ENCODE measurements at places on chromosomes 5 and 9. TPM values are rescaled to one million over a fixed set of nuclear protein-coding genes. Genes with fewer than 3 reads are reported as not detected.

- peak; percentile 63 for DNase-seq
Measured at GRCh38 chr5:15933259-15934207, 246.1 kb downstream of the MARCHF11 start.

- DNase-seq = no peak
Measured at GRCh38 chr5:107376546-107377276, 294.0 kb downstream of the EFNA5 start.

Gene MCIDAS
- not detected for total RNA-seq

- DNase-seq = no peak
Measured at GRCh38 chr5:138470322-138471051, 5.2 kb downstream of the EGR1 start.

GRCh38 chr9:5089737-5090136 lies 95.7 kb downstream of the INSL6 start:
- peak; percentile 52 for DNase-seq

DNA sequence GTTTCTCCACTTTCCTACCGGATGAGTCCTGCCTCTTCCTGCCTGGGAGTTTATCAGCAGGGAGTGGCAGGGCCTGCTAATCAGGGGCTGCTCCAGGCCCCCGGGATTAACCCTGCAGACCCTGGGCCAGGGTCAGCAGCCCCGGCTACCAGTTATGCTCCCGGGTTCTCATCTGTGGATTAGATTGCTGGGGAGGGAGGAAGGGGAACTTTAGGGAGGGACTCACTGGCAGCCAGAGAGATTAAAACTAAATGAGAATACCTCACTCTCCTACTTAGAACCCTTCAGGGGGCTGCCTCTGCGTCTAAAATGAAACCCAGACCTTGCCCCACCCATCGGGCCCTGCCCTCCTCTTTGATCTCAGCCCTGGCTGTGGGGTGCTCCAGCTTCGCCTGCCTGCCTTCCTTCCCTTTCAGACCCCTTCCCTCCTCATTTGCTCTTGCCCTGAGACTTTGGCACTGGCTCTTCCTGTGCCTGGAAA lies 130.5 kb upstream of the HAND1 start:
- no peak for DNase-seq

Gene HTR4
- total RNA-seq = not detected

- DNase-seq = peak; percentile 51
Measured at GRCh38 chr5:176806137-176806536, 4.2 kb upstream of the UNC5A start.

GRCh38 chr9:4196886-4197285 lies 103.0 kb downstream of the GLIS3 start:
- peak; percentile 21 for DNase-seq

GRCh38 chr9:121453232-121453892 lies 46.3 kb downstream of the GGTA1 start:
- peak; percentile 47 for DNase-seq

GRCh38 chr9:85876628-85877027 lies 64.3 kb upstream of the NAA35 start:
- DNase-seq = no peak

Gene GLDC
- total RNA-seq = 3.2 TPM

DNA sequence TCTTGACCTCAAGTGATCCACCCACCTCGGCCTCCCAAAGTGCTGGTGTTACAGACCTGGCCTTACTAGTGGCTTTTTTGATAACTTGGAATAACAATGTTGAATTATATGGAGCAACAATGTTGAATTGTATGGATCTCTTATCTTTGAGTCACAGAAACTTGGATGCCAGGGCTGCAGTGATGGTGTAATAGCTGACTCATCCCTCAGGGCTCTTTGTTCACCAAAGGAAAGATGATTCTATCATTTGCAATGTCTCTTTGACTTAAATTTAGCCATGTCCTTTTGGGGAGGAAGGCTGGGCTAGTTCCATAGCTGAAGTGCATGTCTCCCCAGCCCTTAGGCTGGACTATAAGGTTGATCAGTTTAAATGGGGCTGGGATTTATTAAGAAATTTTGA lies 172.3 kb downstream of the PDZD2 start:
- peak; percentile 35 for DNase-seq

- DNase-seq = no peak
Measured at GRCh38 chr5:5688194-5688924, 265.9 kb downstream of the ICE1 start.

DNA sequence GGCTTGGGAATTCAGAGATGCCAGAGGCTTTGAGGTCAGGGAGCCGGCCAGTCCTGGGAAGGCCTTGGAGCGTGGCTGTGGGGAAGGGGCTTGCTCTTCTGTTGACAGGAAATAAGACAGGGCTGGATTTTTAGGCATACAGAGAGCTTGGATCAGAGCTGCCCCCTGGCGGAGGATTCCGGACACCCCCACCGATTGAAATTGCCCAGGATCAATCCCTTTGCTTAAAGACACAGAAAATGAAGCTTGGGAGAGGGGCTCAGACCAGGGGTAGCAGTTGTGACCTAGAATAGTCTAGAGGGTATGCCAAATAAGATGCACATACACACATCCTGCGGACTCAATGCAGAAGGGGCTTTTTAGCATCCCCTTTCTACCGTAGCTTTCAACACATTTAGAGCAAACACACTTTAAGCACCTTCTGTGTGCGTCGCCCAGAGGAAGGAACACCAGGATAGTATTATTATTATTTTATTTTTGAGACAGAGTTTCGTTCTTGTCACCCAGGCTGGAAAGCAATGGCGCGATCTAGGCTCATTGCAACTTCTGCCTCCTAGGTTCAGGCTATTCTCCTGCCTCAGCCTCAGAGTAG lies 1.7 kb upstream of the NTMT1 start:
- peak; percentile 73 for DNase-seq

DNA sequence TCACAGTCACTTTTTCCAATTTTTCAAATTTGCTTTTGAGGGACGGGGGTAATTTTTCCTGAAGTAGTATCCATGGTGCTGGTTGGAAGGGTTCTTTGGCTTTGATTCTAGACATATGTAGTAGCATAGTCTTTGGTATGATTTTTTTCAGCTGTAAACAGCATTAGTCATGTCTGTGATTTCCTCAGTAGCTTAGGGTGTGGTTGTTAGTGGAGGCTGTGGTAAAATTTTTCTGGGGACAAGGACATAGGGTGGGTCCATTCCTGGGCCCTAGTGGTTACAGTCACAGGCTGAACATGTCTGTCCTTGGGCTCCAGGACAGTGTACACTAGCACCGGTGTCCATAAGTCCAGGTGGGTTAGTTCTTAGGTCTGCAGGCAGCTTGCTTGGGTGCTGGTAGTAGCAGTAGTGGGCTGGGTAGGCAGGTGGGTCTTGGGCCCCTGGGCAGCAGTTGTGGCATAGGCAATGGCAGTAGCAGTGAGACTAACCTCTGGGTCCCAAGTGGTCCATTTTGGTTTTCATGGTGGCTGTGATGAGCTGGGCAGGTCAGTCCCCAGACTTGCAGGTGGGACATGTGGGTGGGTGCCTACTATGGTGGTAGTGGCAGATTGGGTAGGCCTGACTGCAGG lies 100.0 kb upstream of the CXCL14 start:
- no peak for DNase-seq

Gene KCNN2
- 1.4 TPM for total RNA-seq

Gene SSBP2
- 11.7 TPM for total RNA-seq

DNA sequence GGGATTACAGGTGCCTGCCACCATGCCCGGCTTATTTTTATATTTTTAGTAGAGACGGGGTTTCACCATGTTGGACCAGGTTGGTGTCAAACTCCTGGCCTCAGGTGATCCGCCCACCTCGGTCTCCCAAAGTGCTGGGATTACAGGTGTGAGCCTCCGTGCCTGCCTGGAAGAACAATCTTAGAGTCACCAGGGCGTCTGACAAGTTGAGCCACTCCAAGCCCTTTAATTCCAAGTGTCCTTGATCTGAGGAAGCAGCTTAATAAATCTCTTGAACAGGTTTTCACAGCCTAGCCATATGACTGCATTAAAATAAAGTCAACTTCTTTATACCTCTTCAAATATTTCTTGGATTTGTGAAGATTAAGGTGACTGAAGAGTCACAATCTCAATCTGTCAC lies 31.5 kb downstream of the SLC44A1 start:
- DNase-seq = no peak

DNA sequence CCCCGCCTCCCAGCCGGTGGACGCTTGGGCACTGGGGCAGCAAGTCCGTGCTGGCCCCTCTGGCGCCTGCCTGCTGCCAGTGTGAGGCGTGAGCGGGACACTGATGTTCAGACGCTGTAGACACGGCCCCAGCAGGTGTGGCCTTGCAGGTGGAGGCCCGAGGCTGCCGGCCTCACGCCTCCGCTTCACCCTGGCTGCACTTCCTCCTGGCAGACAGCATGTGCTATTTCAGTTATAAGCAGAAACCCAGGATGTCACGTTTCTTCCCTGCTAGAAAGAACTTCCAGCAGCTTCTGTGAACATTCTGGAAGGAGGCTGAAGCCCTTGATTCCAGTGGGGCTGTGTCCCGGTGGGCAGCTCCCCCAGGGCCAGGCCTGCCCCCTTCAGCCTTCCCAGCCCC lies 114.8 kb upstream of the FCN2 start:
- no peak for DNase-seq
